ENCODE measurements at places on chromosomes 3 and 15.

GRCh38 chr15:26771578-26772153, 1.2 kb downstream of the GABRB3 start:
- DNase-seq, result no peak

- no peak for DNase-seq
Observed at GRCh38 chr3:99498550-99499234, 139.7 kb upstream of the COL8A1 start.

DNA sequence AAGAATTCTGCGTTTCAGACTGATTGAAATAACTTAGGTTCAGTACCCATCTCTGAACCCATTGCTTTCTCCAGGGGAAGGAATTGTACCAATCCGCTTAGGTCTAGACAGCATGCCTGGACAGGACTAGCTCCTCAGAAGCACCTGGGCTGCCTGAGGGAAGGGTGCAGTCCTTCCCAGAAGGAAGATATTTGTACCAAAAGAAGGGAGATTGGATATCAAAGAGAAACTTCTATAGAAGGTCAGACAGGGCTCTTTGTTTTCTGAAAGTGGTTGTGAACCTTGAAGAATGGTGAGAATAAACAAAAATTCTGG, 133.8 kb upstream of the LRTM1 start:
- DNase-seq, result no peak

- no peak for DNase-seq
Observed at GRCh38 chr15:47213883-47214282, 503.4 kb upstream of the SEMA6D start.

- no peak for DNase-seq
Observed at GRCh38 chr15:44147636-44148035, 47.4 kb downstream of the FRMD5 start.

DNA sequence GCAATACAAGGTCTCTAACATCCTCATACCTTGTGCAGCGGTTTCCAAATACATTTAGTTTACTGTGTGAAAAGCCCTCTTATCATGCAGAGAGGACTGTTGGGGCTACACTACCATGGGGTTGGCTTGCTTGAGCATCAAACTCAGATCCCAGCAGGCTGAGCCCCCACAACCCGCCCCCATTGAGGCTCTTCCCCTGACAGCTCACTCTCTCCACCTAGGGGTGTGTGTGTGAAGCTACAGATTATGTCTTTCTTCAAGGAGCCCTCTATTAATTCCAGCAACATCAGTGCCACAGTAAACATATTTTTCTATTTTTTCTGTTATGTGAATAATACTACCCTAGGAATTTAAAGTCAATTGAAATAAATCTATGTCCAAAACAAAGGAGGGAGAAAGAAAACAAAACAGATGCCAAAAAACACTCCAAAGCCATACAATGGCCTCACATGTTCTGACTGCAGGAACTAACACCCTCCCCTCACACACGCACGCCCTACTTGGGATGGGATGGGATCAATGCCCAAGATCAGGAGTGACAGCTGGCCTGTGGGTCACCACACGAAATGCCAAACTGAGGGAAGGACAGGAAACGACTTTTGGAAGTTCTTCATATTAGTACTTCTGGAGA, 14.7 kb downstream of the TM4SF4 start:
- DNase-seq, result no peak

DNA sequence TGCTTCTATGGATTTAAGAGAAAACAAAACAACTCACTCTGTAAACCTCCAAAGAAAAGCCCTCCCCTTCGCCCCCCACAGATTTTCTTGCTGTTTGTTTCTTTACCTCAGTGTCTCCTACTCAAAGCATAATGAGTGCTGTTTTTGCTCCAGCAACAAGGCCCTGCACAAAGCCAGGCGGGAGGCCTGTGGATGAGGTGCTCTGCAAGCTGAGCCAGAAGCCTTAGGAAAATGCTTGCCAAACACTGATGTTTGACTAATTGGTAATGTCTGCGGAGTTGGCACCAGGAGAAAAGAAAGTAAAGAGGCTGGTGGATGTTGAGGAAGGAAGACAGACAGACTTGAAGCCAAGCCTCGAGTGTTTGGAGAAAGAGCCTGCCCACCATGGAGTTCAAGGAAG, 99.7 kb downstream of the RARB start:
- no peak for DNase-seq

- no peak for DNase-seq
Observed at GRCh38 chr3:94356581-94356980, 293.7 kb downstream of the NSUN3 start.

DNA sequence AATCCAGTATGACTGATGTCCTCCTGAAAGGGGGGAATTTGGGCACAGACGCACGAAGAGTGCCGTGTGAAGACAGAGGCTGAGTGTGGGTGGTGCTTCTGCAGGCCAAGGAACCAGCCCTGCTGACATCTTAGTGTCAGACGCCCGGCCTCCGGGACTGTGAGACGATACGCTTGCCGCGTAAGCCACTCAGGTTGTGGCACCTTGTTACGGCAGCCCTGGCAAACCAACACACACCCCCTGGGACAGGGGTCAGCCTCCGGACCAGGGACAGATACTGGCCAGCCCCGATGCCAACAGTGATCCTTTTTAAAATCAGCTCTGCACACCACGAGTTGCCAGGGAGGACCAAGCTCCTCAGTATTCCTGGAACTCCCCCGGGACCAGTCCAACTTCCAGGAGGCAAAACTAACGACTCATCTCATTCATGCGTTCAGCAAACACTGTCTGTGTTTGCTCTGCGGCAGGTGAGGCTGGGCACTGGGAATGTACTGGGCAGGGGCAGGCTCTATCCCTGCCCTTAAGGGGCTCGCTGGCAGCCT, 21.2 kb upstream of the PIGZ start:
- DNase-seq, result no peak

DNA sequence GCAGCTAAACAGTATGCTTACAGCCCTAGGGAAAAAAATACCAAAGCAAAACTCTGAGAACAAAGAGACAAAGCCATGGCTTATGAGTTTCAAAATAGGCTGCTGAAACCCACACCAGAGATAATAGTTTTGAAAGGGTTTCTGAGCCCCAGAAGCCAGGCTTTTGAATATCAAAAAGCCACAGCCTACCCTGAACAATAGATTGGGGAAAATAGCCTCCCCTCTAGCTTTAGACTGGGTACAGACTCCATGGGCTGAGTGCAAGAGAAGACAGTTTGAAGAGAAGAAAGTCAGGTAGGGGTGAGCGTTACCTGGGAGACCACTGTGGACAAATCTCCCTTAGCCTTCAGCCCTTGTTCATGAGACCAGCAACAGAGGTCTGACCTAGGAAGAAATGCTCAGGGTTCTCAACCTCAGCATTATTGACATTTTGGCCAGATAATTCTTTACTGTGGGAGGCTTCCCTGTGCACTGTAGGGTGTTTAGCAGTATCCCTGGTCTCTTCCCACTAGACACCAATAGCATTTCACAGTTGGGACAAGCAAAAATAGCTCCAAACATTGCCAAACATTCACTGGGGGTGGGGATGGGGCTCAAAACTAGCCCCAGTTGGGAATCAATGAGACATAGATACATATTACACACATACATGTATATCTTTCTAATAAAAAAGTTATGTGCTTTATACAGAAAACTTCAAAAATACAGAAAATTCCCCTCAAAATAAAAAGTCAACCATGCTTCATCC, 11.6 kb upstream of the TAFA4 start:
- no peak for DNase-seq

DNA sequence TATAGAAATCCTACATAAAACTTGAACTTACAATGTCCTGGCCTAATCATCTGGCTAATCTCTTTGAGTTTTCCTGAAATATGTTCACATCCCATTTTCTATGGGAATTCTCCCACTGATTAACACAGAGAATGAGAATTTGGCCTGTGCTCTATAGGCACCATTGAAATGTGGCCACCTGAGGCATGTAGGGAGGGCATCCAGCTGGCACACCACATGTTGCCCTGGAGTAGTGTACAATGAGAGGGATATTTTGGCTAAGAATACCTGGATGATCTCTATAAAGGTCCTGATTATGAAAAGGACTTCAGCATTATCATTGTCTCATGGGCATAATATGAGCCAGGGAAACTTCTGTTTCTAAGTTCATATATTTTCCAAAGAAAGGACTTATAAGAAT, 324.0 kb downstream of the ZBTB20 start:
- DNase-seq, result no peak

DNA sequence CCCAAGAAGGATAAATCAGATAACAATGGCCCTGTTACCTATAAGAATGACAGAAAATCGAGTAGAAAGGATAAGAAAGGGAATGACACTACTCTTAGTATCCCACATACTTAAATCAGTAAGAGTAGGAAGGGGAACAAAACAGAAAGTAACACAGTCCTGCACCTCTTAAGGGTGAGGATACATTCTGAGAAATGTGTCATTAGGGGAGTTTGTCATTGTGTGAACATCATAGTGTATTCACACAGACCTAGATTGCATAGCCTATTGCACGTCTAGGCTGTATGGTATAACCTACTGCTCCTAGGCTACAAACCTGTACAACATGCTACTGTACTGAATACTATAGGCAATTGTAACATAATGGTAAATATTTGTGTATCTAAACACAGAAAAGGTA, 142.6 kb downstream of the PLCH1 start:
- no peak for DNase-seq

DNA sequence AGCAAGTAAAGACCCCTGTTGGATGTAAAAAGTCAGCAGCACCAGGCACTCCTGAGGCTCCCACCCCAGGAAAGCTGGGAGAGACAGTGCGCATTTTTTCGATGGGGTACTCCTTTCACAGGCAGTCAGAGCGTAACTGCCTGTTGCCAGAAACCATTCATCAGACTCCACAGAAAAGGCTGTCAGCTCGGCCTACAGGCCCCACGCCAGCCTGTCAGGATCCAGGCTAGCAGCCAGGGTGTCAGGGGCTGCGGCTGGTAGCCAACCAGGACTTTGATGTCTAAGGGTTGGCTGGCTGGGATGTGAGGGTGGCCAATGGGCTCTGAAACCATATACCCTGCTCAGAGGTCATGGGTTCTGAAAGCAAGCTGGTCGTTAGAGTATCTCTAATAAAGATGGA, 164.5 kb downstream of the WNT5A start:
- no peak for DNase-seq

GRCh38 chr3:43907508-43907858, 216.7 kb downstream of the ABHD5 start:
- DNase-seq, result no peak

- no peak for DNase-seq
Observed at GRCh38 chr3:18057471-18058091, 315.1 kb upstream of the TBC1D5 start.

DNA sequence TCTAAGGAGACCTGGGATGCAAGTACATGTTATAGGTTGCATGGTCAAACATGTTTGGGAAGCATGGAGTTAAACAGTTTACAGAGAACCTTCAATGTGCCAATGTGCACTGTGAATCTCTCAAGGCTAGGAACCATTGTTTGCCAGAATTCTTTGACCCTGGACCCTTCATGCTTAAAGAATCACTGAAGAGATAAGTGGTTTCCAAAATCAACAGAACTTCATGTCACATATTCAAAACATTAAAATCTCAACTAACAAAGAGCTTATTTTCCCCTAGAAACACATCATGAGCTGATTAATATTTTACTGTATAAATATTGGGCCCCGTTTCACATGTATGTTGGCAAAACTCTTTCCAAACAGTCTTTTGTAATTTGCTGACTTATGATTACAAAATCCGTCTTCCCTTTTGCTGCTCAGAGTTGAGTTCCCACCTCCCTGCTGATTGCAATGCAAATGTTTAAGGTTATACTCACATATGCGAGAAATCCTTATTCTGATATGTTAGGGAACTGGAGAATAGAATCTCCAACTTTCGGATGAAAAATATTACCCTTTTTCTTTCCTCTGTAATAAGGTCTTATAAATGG, 380.2 kb downstream of the DIPK2A start:
- DNase-seq, result no peak

DNA sequence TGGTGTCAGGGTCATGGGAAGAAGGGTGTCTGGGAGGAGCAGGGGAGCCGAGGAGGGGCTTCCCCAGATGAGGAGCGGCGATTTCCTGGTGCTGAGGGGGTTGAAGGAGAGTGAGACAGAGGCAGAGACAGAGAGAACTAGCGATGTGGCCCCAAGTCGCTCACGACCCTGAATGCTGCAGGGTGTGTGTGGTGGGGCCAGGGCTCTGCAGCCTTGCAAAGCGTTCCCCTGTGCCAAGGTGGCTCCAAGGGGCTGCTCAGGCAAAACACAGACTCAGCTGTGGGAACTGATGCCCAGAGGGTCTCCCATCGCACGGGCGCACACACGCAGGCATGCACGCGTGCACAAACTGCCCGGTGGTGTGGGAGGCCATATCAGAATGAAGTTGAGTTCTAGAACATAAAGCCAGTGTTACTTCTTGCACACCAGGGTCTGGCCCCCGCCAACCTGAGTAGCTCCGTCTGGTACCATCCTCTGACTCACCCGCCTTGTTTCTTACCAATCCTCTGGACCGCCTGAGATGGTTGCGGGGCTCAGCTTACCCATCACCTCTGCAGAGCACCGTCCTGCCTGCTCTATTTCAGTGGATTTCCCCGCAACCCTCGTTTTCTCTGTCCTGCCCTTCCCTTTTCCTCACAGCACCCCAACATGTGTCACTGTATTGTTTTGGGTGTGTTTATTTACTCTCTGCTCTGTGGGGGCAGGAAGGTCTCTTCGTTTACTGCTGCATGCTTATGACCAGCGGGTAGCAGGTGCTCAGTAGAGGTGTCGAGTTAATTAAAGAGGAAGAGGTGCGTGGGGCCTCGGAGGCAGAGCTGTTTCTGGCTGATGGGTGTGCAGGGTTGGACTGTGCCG, 4.5 kb downstream of the MELTF start:
- no peak for DNase-seq

DNA sequence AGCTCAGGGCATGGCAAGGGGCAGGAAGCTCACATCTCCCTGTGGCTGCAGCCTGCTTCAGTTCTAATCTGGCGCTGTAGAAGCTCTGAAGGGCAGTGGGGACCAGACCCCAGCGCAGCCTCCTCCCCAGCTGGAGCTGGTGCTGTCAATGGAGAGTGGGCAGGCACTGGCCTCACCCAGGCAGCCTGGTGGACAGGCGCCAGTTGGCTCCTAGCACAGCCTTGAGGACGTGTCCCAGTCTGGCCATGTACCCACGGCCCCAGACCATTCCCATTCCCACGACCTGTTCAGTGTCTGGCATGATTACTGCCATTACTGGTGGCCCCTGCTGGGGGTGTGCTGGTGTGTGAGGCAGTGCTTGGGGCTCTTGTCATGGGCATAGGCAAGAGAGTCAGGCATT, 16.3 kb downstream of the TYRO3 start:
- no peak for DNase-seq

GRCh38 chr15:77627067-77627466, 5.6 kb downstream of the LINGO1 start:
- no peak for DNase-seq

- no peak for DNase-seq
Observed at GRCh38 chr15:58597943-58598828, 151.3 kb downstream of the ADAM10 start.

DNA sequence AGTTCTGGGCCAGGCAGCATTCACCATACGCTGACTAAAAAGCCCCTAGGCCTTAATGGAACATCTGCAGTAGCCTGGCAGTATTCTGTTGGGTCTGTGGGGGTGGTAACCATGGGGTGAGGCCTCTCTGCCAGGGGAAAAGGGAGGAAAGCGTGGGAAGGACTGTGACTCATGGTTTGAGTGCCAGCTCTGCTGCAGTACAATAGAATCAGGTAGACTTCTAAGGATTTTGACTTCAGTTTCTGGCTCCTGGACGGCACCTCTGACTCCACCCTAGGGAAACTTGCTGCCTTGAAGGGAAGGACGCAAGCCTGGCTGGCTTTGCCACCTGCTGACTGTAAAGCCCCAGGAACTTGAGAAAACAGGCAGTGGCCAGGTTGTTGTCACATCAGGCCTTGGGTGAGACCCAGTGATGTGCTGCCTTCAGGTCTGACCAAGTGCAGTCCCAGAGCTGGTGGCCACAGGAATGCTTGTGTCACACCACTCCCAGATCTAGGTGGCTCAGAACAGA, 148.6 kb downstream of the SUCNR1 start:
- DNase-seq, result no peak
